Stomach (tissue), 19 donors: ENCODE measurements at places on chromosomes 3 and 15. TPM values are rescaled to one million over a fixed set of nuclear protein-coding genes. Genes with fewer than 3 reads are reported as not detected.

GRCh38 chr3:188533612-188534357 lies 379.8 kb downstream of the LPP start:
- DNase-seq = no peak

DNA sequence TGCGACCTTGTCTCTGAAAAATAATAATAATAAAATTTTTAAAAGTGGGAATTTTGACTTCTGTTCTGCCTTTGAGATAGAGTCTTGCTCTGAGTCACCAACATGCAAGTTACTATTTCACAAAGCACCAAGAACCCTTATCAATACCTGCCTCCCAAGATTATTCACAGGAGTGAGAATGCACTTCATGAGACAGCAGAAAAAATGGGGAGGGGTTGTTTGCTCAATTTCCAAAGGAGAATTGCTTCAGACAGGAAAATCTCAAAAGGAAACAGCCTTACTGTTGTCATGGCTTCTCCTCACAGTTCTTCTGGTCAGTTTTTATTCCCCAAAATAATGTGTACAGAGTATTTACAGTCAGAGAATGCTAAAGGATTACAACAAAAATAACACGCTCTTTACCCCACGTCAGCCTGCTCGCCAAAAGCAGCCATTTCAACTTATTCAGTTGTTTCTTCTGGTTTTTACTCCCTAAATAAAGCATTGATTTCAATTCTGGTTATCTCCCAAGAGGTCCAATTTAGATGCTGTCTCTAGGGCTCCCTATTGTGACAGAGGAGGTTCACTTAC lies 89.0 kb downstream of the PPCDC start:
- peak; percentile 37 for DNase-seq

Gene ISY1
- total RNA-seq = 5.8 TPM

DNA sequence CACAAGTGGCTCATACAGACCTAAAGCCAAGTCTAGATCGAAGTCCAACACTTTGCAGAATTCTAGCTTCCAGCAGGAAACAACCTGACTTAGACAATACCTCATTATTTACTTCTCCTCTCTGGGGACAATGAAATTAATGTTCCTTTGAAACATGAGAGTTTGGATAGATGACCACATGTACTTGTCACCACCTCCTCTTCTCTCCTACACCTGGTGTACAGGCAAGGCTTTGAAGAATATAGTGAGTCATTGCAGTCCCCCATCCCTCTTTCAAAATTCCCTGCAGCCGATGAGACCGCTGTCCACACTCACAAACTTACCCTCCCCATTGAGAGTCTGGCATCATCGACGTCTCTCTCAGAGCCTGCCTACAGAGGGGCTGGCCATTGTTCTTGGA lies 189.0 kb upstream of the HES1 start:
- DNase-seq = no peak

DNA sequence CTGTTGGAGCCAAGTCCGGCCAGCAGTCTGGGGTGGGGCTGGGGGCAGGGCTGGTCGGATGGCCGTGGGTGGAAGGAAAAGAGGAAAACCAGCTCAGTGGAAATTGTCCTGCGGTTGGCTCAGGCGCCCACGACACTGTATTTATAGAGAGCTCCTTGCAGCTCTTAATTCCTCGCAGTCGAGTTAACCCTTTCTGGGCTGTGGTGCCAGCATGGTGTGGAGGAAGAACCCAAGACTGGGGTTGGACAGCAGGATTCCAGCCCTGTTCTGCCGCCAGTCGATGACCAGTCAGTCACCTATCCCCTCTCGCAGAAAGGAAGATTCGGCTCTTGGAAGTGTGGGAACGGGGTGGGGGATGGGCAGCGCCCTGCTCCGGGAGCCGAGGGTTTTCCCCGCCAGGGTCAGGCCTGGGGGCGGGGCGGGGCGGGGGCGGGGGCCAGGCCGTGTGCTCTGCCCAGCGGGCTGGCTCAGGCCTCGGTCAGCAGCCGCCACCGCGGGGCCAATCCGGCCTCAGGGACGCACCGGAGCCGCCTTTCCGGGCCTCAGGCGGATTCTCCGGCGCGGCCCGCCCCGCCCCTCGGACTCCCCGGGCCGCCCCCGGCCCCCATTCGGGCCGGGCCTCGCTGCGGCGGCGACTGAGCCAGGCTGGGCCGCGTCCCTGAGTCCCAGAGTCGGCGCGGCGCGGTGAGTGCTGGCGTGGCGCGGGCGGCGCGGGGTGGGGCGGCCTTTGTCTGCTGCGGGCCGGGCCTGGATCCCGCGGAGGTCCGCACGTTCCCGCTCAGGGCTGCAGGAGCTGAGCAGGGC lies at the start of gene CD276:
Gene CD276, plus strand, starts transcription at position 607 of the 804 bp plus-strand sequence. CDS start 15,257 bp downstream, outside the sequence.
- DNase-seq = peak; percentile 86

Gene B2M
- total RNA-seq = 815 TPM

DNA sequence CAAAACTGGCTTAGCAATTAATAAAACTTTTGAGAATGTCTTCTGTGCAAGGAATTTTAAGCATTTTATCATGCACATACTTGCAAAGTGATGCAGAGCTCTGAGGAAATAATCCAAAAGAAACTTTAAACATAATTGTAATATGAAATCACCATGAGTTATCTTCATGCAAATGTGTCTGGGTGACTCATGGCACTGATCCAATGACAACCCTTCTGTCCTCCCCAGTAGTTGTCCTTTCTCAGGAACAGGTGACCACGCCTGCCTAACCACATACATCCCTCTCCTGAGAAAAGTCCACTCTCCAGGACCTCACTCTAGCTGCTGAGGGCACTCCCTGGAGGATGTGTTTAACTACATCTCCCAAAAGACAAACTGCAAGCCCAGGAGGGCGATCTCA lies 530.6 kb upstream of the IL12A start:
- DNase-seq = no peak

DNA sequence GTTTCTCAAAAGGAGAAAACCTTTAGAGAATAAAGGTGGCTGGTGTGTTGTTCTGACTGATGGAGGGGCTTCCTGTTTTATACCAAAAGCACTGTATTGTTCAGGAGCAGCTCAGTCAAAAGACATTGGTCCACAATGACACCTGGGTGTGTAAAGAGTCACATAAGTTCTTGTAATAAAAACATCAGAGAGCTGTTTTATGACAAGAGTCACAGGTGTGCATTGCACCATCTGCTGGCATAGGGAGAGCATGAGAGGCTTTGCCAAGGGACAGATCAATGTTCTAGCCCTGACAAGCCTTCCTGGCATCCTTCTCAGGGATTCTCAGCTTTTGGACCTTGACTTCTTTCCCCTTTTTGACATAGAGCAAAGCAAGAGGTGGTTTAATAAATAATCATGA lies 20.4 kb downstream of the ARPP21 start:
- DNase-seq = no peak

DNA sequence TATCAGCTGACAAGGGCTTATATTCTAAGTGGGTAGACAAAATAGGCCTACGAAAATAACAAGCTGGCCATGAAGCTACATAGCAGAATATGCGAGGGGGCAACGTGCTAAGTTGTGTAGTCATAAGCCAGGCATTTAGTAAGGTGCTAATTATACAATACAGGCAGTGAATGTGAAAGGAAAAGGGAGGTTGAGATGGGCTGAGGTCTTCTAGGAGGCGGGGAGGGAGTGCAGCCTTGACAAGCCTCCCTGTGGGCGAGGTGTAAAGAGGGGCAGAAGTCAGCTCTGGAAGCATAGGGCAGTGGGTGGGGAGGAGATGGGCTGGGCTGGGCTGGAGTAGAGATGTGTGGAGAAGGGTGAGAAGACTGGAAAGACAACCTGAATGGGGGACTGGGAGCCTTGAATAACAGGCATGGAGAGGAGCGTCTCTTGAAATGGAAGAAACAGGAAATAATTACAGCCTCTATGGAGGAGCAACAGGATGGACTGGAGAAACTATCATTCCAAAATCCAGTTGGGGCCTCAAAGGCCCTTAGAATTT lies 1.2 kb downstream of the TIGIT start:
- DNase-seq = no peak

- no peak for DNase-seq
Observed at GRCh38 chr15:61702224-61703020, 357.8 kb downstream of the VPS13C start.

Gene TMOD2
- total RNA-seq = 0.87 TPM

- DNase-seq = peak; percentile 65
Observed at GRCh38 chr3:24521420-24522145, 26.9 kb upstream of the THRB start.
